Activated naive CD4-positive, alpha-beta T cell treated with anti-CD3 and anti-CD28 coated beads, Interleukin-2, amount 10 ng/mL, durations not matched to agents 5 hours and 36 hours (primary cell): ENCODE measurements at places on chromosomes 5 and 9. TPM values are rescaled to one million over a fixed set of nuclear protein-coding genes. Genes with fewer than 3 reads are reported as not detected.

Gene CDKN2B
- 4.9 TPM for total RNA-seq

Gene SPINK4
- not detected for total RNA-seq

Gene OR1J2
- total RNA-seq = not detected

Gene STC2
- 20.3 TPM for total RNA-seq

Gene CD74
- 608 TPM for total RNA-seq

Gene PCDHB7
- not detected for total RNA-seq

Gene PCDHGA12
- total RNA-seq = not detected

Gene CARD9
- total RNA-seq = 0.35 TPM

Gene NR5A1
- total RNA-seq = not detected

Gene HSPA4
- total RNA-seq = 79.5 TPM

Gene CD14
- total RNA-seq = 0.66 TPM

Gene PSIP1
- total RNA-seq = 120 TPM

Gene SOX30
- not detected for total RNA-seq

Gene DND1
- total RNA-seq = 2.9 TPM

Gene WNT8A
- total RNA-seq = not detected

Gene SLC2A8
- total RNA-seq = 1.7 TPM

Gene EGFL7
- total RNA-seq = 0.41 TPM

Gene ZCCHC7
- total RNA-seq = 24.9 TPM

Gene NUTM2F
- total RNA-seq = not detected

Gene TEK
- not detected for total RNA-seq

Gene GHR
- total RNA-seq = not detected

Gene IFNB1
- not detected for total RNA-seq

Gene CLIC3
- 4.5 TPM for total RNA-seq

Gene PTGDS
- 13.2 TPM for total RNA-seq

Gene ANXA1
- 57.0 TPM for total RNA-seq

Gene SNX30
- 16.0 TPM for total RNA-seq

Gene ZNF658
- 4.7 TPM for total RNA-seq
